Progenitor cell of endocrine pancreas (in vitro differentiated cells): ENCODE measurements at places on chromosomes 13 and 19. TPM values are rescaled to one million over a fixed set of nuclear protein-coding genes. Genes with fewer than 3 reads are reported as not detected.

KRTDAP gene
- 1.6 and 4.8 TPM in 2 replicates for total RNA-seq

SBSN gene
- 0.16 and 0.24 TPM in 2 replicates for total RNA-seq

GRCh38 chr13:23610966-23611491, 40.8 kb downstream of the TNFRSF19 start:
- DNase-seq, result no peak

DNA sequence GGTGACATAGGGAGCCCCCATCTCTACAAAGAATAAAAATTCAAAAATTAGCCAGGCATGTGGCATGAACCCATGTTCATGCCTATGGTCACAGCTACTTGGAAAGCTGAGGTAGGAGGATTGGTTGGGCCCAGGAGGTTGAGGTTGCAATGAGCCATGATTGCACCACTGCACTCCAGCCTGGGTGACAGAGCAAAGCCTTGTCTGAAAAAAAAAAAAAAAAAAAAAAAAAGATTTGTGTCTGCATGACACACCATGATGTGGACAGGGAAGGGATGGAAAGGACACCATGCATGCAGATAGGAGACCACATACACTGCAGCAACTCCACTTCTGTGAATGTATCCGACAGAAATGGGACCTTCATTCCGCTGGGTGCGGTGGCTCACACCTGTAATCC, 34.0 kb upstream of the HOMER3 start:
- DNase-seq, result no peak

- DNase-seq, result no peak
These were observed 332.2 kb downstream of the MYO16 start for GRCh38 chr13:108961542-108962125.

TMEM59L gene
- total RNA-seq, result 5.0 and 6.4 TPM in 2 replicates

DNA sequence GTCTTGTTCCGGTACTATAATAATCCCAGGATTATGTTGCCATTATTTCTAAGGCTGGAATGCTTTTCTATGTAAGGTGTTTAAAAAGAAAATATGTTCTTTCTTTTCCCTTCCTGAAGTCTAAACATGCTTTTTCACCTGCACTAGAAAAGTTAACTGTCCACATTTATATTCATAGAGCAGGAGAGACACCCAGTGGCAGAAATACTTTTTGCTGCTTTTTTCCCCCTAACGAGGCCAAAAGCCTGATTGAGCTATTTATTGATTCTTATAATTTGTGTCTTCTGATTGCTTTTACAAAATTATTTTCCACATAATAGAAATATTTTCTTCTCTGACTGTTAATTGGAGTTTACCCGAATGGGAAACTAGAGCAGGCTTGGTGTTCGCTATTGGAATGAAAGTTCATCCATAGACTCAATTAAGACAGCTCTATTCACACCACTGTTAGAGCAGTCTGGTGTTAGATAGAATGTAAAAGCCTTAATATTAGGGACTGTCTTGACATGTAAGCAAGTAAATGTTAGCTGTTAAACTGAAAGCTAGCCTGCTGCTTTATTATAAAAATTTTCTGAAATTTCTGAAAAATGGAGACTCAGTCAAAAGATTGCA, 15.8 kb downstream of the GPR180 start:
- no peak for DNase-seq

ZNF486 gene
- total RNA-seq, result 29.6 and 31.8 TPM in 2 replicates

GRCh38 chr13:59542303-59542702, 621.4 kb downstream of the DIAPH3 start:
- no peak for DNase-seq

CYP4F3 gene
- not detected in 2 replicates for total RNA-seq

- no peak for DNase-seq
These were observed 616.5 kb downstream of the GPC6 start for GRCh38 chr13:93843082-93843481.

- no peak for DNase-seq
These were observed 46.6 kb downstream of the MBNL2 start for GRCh38 chr13:97268772-97269171.
